ENCODE measurements at places on chromosomes 3 and 15.

DNA sequence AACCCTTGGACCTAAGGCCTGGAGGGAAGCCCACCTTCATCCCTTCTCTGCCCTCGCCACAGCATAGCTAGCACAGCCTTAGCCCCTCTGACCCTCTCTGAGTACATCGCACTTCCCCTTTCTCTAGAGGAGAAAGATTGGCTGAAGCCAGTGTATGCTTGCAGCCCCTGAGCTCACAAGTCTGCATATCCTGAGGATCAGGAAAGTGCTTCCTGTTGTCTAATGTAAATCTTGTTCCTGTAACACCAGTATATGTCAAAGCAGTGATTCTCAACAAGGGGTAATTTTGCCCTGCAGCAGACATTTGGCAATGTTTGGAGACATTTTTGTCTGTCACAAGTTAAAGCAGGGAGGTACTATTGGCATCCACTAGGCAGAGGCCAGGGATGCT lies 2.2 kb upstream of the PRKCD start:
- DNase-seq, result no peak

DNA sequence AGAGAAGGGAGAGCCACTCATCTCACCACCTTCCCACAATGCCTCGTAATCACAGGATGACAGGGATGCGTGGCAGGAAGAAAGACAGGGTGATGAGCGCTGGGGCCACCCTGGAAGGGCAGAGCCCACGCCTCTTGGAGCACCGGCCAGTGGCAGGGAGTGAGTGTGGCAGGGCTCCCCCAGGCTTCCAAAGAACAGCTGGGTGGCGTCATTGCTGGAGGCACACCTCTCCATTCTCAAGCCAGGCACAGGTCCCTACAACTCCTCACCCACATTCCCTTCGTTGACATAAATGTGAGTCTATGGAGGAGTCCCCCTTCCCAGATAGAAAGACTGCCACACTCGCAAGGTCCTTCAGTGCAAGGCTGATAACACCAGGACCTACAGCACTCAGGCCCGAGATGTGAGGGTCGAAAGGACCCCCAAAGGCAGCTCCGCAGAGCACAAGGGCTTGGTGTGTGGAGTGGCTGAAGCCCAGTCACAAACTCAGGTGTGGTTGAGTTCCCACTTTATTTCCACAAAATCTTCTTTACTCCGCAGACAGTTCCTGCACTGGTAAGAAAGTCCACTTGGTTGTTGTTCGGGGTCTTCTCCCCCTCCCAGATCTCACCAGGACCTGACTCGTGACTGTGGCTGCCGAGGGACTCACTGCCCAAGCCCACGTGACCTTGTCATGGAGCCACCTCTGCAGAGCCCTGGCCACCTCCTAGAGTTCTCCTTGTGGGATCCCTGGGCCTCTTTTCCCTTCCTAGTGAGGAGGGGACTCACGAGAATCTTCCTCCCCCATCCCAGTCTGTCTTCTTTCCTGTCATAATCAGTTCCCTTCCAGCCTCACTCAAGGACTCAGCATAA lies 22.4 kb upstream of the CORO2B start:
- DNase-seq, result no peak

- DNase-seq, result no peak
These were observed 38.9 kb upstream of the LIMD1 start for GRCh38 chr3:45555666-45556065.

- DNase-seq, result no peak
These were observed 61.0 kb downstream of the GPR160 start for GRCh38 chr3:170098753-170099152.

DNA sequence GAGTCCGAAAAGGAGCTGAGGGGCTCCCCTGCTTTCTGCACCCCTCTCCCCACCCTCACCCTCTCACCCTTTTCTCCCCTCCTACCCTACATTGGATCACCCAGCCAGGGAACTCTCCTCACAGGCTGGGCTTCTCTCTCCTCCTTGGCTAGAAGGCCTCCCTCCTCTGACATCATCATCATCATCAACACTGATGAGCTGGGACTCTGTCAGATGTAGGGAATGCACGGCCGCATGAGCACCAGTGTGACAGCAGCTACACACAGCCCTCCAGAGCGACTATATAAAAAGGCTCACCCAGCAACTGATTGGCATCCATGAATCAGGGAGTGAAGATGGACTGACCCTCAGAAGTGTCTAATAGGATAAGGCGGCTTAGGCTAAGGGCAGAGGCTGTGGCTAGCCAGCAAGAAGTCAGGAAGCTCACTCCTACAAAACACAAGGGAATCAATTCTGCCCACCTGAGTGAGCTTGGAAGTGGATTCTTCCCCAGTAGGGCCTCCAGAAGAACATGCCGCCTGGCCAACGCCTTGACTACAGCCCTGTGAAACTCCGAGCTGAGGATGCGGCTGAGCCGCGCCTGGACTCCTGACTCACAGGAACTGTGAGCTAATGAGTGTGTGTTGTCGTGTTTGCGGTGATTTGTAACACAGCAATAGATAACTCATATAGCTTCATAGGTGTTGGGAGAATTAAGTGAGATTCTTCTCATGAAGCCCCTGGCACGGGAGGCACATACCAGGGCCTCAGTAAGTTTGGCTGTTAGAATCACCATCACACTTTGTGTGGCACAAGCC lies 147.6 kb downstream of the FAM43A start:
- DNase-seq, result no peak

DNA sequence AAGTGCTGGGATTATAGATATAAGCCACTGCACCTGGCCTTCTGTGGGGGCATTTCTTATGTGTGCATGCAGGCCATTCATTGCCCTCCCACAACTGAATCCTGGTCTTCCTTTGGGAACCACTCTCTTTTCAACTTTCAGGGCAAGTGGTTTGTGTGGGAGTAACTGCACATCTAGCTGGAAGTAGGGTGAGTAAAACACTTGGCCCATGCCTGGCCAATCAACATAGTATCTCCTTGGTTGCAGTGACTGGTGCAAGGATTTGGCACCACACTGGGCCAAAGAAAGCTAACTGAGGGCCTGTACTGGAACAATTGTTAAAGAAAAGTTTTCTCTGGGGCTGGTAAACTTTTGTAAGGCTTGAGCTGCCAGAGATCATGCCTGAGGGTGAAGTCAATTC lies 189.2 kb upstream of the FEZF2 start:
- DNase-seq, result no peak

DNA sequence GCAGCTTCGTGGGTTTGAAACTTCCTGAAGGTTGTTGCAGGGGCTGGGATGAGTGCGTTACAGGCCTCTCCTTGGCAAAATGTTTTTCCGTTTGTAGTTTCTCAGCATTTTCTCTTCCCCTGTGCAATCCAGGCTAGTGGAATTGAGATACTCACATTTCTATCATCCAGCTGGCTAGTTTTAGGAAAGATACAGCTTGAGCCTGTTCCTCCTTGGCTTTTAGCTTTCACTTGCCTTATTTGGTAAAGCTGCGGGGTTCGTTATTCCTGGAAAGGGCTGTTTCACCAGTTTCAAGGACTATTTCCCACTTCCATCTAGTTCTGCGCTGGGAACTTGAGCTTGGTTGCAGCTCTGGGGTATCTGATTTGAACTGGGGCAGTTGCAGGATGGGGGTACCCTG lies 90.3 kb downstream of the ITPR1 start:
- DNase-seq, result no peak

DNA sequence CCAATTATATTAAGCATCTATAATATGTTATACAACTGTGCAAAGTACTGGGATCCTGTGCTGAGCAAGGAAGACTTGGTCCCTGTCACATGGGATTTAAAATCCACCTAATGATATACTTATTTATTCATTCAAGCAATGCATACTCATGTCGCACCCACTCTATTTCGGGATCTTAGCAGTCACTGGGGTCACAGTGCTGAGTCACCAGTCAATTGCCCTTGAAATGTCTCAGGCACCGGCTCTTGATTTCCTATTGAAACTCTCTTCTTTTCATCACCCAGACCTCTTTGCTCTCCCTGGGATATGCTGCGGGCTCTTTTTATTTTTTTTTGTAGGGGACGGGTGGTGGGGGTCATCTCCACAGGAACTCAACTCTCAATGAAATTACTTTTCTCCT lies 194.5 kb upstream of the GAP43 start:
- no peak for DNase-seq

GRCh38 chr15:83207660-83208366 lies at the start of gene HDGFL3:
TSS of gene HDGFL3 (minus strand) at chr15:83207823. CDS start at chr15:83207414, 409 bp downstream.
- no peak for DNase-seq

- DNase-seq, result no peak
These were observed 69.8 kb downstream of the ISG20 start for GRCh38 chr15:88708655-88709054.
